ENCODE measurements at places on chromosomes 5 and 9. TPM values are rescaled to one million over a fixed set of nuclear protein-coding genes. Genes with fewer than 3 reads are reported as not detected.

CCDC69 gene
- 2.1 TPM for polyA plus RNA-seq

HAVCR1 gene
- 103 TPM for polyA plus RNA-seq

IFNB1 gene
- polyA plus RNA-seq, result not detected

ZNF483 gene
- polyA plus RNA-seq, result 1.0 TPM

ARID3C gene
- 0.08 TPM for polyA plus RNA-seq

PFN3 gene
- not detected for polyA plus RNA-seq

CNTNAP3 gene
- 9.4 TPM for polyA plus RNA-seq

SEMA6A gene
- polyA plus RNA-seq, result not detected

IL3 gene
- polyA plus RNA-seq, result not detected

NR2F1-AS1 gene
- 5.5 TPM for polyA plus RNA-seq

SLC6A3 gene
- 0.05 TPM for polyA plus RNA-seq

UNC13B gene
- polyA plus RNA-seq, result 11.0 TPM

GTF2H2 gene
- 19.7 TPM for polyA plus RNA-seq

CYFIP2 gene
- 18.6 TPM for polyA plus RNA-seq

GRCh38 chr5:170289764-170290163, 7.8 kb downstream of the LCP2 start:
- DNase-seq, result no peak

DNA sequence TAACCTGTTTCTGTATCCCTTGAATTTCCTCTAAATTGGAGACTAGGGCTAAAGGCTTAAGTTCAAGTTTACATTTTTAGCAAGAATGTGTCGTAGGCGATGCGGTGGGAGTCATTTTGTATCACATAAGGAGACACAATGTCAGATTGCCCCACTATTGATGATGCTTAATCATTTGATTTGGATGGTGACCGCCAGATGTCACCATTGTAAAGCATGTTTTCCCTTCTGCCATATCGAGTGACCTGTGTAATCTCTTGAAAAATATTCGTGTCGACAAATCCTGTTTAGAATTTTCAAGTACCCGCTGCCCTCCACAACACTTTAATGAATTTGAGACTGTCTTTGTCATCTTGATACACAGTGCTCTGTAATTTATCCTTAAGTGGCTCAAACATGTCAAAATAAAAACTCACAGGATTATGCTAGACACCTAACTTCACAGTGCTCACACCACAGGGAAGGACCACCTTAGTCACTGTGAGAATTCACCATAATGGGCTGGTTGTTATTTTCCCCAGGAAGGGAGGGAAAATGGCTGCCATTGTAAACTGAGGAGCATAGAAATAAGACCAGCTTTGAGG, 34.5 kb upstream of the SLC46A2 start:
- DNase-seq, result peak; percentile 34

DNA sequence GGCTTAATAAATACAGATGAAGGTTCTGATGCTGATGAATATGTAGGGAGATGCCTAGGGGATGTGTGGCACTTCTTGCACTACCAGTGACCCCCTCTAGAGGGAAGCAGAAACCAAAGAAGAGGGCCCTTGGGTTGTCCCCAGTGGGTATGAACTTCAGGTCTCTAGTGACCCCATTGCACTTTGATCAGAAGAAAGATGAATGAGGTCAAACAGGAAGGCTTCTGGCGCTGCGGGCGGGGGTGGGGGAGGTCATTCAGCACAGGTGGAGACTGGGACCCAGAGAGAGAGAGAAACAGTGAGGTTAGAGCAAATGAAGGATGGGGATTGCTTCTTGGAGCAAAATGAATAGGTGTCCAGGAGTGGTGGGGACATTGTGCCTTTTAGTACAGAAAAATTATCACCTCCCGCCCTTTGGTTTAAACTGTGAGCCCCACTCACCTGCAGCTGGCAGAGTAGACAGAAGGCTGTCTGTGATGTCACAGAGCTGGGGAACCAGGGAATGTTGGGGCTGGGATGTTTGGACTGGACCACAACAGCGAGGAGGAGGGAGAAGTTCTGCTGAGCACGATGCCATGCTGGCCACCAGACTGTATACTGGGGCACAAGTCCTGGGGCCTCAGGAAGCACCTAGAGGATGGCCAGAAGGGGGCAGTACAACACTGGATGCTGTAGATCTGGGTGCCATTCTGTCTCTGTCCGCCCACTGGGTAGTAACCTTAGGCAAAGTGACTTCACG, at the start of gene TEX48:
TEX48 (minus strand) TSS at position 599 of the 739 bp plus-strand sequence. CDS start 10,469 bp downstream, outside the sequence.
- DNase-seq, result peak; percentile 66

GRCh38 chr5:163604013-163604412, 98.6 kb downstream of the MAT2B start:
- no peak for DNase-seq

DNA sequence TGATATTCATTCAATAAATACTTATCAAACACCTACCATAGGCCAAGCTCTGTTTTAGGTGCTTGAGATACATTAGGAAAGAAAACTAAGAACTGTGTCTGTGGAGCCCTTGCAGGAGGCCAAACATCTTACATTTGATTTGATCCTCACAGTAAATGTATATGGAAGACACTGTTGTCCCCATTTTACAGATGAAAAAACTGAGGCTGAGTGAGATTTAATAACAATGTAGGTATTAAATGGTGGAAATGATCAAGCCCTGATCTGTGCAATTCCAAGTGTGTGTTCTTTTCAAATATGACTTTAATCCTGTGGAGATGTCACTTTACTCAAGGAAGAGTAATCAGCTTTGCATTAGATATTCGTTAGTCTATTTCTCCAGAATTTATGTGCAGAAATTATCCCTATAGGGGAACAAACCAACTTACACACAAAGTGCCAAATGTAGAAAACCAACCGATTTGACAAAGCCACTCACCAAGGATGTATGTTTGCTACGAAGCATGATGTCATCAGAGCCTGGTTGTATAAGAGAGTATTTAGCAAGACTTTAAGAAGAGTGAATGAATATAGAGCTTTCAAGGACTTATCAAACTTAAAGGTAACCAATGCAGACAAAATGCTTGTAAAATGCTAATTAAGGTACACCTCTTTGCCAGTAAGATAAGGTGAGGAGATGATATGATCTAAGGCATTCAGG, 153.9 kb upstream of the NFIB start:
- DNase-seq, result no peak

- no peak for DNase-seq
Observed at GRCh38 chr5:88613051-88613450, 269.9 kb downstream of the MEF2C start.

- no peak for DNase-seq
Observed at GRCh38 chr9:107772988-107773387, 283.4 kb upstream of the KLF4 start.

GRCh38 chr5:119470851-119471451, 18.7 kb downstream of the HSD17B4 start:
- peak; percentile 29 for DNase-seq

DNA sequence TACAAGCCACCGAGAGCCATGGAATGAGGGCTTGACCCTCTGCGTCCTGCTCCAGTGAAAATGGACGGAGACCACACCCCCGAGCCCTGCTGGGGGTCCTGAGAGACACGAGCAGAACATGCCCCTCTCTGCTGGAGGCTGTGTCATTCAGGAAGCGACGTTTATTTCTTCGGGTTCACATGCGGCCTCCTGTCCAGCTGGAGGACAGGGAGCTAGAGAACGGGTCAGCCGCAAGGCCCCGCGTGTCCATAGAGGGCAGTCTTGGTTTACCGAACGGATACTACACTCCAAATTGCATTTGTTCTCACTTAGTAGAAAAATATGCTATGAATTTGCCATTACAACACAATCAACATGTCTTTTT, 36.1 kb downstream of the MRPL36 start:
- peak; percentile 52 for DNase-seq

DNA sequence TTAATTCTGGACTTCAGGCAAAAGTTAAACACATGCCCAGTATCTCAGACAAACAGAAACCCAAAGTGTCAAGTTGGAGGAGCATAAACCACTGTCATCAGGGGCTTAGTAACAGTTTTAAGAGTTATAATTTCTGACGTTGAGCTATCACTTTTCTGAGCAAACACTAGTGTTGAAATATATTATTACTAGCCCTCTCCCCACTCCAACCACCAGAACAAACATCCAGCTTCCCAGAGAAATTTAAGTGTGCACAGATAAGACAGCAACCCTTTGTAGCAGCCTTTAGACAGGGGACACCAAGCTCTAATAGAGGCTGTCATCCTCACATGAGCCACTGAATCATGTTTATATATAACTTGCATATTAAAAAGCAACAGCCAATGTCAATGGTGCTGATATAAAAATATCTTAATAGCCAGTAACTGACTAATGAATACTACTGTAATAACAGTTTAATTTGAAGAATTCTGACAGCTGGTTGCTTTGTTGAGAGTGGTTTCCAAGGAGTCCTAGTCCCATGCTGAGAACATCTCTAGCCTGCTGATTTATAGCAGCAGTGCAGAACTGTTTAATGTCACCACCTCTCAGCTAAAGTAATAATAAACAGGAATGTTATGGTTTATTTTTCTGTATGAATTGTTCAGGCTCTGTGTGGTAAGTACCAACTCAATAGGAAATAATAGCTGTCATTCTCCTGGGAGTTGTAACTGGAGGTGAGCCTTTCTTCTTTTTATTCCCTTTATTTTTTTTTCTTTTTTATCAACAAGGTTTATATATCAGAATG, 528.7 kb upstream of the ZNF608 start:
- no peak for DNase-seq

- DNase-seq, result no peak
Observed at GRCh38 chr5:94433397-94434163, 184.8 kb downstream of the KIAA0825 start.

DNA sequence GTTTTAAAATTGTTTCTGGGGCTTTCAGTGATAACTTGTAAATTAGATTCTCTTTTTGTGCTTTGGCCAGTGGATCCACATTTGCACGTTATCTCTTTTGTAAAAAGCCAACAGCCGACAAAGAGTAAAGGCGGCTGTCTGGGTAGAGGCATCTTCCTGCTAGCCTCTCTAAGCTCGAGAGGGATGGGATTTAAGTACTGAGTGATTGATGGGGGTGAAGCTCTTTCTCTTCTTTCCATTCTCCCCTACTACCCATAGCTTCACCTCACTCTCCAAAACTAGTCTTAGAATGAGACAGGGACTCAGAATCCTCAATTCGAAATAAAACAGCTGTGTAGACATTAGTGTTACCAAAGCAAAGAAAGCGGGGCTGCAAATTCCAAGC, 3.4 kb downstream of the PBX3 start:
- no peak for DNase-seq

DNA sequence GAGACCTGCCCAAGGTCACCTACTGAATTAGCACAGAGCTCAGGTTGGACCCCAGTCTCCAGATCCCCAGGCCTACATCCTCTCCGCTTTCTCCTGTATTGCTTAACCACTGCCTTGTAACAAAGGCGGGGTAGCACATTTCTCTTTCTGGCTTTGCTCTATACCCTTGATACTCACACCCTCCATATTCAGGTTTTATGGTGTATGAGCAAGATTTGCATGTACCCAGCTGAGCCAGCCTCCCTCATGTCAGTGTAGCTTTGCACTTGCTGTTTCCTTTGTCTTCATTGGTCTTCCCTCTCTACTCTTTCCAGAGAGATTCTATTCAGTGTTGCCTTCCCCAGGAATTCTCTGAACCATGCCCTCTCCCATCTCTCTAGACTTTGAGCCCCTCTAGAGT, 19.6 kb upstream of the ZCCHC7 start:
- no peak for DNase-seq

DNA sequence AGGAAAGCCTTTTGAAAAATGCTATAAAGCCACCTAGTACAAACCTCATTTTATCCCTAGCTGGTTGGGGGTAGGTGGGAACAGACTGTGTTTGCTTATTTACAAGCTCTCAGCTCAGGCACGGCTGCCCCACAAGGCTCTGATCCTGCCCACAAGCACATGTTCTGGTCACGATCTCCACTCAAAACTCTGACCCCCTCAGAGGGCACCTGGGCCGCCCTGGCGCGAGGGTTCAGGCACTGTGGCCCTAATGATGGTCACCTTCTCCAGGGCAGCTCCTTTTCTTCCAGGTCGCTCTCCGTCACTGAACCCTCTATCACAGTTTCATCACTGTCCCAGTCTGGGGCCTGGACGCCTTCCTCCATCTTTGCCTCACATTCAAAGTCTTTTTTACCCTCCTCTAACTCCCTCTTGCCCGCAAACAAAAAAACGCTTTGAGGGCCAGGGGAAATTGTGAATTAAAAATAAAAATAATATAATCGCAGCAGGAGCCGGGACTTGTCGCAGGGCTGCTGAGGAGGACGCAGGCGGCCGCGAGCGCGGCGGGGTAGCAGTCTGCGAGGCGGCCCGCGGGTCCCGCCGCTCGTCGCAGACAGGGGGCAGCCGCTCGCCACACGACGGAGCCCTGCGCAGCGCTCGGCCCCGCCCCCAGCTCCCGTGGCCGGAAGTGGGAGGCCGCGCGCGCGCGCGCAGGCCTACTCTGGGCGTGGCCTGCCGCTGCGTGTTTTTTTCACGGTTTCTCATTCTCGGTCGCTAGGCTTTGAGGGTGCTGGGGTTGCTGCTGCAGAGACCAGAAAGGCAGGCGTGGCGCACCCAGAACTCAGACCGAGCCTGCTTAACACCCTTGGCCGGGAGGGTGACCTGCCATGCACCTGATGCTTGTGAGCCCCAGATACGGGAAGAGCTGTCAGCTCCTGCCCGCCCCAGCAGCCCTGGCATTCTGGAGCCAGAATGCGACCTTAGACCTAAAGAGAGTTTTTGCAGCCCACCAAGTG, at the start of gene ANKRD31:
ANKRD31 (minus strand) TSS at position 557 of the 995 bp plus-strand sequence; CDS start at position 365, 192 bp downstream.
- peak; percentile 79 for DNase-seq

DNA sequence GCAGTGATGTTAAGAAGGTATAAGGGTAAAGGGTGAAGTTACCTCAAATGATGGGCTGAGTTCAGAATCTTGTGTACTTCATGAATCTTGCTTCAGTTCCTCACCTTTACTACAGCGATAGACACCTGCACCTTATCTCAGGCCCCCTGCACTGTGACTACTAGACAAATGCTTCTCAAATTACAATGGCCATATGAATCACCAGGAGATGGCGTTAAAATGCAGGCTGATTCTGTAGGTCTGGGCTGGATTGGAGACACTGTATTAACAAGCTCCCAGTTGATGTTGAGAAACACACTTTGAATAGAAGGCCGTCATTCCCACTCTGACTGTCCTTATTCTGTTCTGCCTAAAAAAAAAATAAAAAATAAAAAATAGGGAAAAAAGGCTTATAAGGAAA, 29.8 kb downstream of the TARS1 start:
- peak; percentile 18 for DNase-seq

GRCh38 chr5:10233505-10233904, 16.2 kb downstream of the ATPSCKMT start:
- peak; percentile 79 for DNase-seq

DNA sequence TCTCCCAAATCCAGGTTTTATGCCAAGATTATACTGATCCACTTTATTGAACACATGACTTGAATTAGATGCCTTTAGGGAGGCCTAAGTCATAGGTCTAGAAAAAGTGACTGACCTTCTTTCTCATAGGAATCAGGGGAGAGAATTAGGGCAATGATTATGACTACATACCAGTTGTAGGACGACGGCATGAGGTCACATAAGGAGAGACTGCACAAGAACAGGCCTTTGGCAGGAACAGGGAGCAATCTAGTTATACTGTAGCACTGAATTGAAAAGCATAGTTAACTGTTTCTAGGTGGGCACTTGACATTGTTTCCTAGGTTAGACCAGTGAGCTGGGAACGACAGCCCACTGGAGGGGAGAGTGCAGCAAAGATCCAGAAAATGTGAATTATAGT, 22.7 kb downstream of the CREBRF start:
- DNase-seq, result no peak

Data from A549 (cell line).